ENCODE measurements at places on chromosomes 12 and 14.

- no peak for DNase-seq
Measured at GRCh38 chr12:78645956-78646355, 218.6 kb upstream of the SYT1 start.

DNA sequence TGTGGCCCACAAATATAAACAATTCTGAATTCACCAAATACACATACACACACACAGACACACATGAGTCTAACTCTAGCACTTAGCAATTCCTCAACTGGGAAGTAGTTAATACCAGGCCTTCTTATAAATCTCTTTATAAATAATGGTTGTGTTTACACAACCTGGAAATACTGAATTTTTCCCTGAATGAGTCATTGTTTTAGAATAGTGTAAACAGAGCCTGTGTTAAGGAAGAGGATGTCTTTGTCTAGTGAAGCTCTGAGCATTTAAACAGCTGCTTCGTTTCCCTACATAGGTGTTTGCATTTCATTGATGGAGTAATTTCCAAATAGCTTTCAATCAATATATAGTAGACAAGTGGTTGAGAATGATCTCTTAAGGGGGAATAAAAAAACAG lies 218.8 kb downstream of the BTG1 start:
- DNase-seq, result no peak

DNA sequence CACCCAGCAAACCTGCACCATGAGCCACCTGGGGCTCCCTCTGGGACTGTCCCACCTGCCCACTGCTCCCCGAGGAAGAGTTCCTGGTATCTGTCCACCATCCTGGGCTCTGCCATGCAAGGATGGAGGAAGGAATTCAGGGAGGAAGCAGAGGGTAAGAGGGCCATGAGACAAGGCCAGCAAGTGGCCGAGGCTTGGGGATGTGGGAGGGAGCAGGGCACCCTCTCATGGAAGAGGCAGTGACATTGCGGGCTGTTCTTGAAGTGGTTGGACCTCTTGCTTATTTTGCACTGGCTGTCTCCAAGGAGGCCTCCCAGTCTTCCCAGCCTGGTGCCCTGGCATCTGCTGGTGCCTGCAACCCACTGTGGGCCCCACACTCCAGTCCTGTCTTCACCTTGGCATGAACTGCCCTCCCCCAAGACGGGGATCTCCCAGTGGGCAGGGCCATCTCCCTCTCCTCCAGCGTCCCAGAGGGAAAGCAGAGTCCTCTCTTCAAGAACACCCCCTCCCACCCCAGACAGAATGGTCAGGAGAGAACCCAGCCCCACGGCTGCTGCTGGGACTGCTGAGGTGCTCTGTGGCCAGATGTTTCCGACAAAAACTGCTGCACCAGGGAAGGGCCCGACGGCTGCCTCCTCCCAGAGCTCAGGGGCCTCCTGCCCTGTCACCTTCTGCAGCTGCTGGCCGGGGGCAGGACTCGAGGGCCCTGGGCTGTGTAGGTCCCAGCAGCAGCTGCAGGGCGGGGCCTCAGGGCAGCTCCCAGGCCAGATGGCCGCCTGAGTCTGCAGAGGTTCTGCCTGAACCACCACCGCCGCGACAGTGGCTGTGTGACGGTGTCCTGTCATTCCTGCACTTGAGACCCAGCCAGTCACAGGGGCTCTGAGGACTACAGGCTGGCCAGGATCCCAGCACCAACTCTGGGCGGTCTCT lies 1.8 kb upstream of the AKT1 start:
- no peak for DNase-seq

GRCh38 chr12:119052001-119052400 lies 70.7 kb downstream of the SRRM4 start:
- DNase-seq, result no peak

GRCh38 chr12:56996793-56997545 lies 9.4 kb downstream of the ZBTB39 start:
- no peak for DNase-seq

GRCh38 chr12:65779091-65779642 lies 45.1 kb upstream of the HMGA2 start:
- no peak for DNase-seq

GRCh38 chr12:24854908-24855307 lies 94.0 kb downstream of the BCAT1 start:
- DNase-seq, result no peak

- DNase-seq, result no peak
Measured at GRCh38 chr12:124024263-124024678, 51.3 kb downstream of the ZNF664 start.

GRCh38 chr12:68180792-68181744 lies 21.5 kb upstream of the IFNG start:
- peak; percentile 33 for DNase-seq

GRCh38 chr12:70692681-70693288 lies 55.6 kb upstream of the PTPRB start:
- DNase-seq, result no peak

DNA sequence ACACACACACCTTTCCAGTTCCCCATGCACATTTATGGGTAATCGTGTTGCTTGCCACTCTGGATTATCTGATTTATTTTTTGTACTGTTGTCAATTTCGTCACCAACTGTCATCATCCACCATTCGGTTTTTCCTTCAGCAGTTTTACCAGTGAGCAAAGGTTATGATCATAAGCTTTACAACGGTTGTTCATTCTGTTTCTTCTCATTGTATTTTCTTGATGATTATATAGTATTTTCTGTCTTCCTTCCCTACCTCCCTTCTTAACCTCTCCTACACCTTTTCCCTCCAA lies 680 bp downstream of the NECAP1 start:
- no peak for DNase-seq

DNA sequence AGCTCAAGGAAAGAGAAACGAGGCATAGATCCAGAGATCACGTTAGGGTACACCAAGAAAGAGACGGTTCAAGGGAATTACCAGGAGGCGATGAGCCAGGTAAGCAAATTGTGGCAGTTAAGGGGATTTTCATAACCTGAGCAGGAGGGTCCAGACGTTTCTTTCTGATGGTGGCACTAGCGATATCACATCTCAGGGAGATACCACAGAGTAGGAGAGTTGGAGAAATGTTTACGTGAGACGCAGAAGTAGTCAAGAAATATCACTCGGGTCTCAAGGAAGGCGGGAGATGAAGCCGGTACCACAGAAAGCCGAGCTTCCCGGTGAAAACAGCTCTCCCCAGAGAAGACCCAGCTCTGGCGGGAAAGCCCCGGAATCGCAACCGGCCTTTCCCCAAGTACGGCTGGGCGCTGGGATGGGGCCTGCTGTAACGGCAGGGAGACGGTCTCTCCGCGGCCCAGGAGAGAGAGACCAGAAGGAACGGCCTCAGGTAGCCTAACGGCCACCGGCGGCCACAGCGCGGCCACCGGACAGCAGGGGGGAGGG lies 485 bp downstream of the SENP1 start:
- peak; percentile 47 for DNase-seq

DNA sequence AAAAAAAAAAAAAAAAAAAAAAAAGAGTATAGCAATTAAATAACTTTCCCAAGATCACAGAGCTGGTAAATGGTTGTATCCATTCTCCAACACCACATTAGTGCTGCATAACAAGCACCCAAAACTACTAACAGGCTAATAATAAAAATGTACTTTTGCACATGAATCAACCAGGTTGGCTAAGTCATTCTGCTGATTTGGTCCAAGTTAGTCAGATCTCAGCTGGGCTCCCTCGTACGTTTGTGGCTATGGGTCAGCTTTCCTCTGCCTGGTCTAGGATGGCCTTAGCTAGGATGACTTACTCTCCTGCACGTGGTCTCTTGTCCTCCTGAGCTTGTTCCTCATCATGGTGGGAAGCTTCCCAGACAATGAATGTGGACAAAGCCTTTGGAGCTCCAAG lies 7.9 kb upstream of the PLEKHG6 start:
- no peak for DNase-seq

DNA sequence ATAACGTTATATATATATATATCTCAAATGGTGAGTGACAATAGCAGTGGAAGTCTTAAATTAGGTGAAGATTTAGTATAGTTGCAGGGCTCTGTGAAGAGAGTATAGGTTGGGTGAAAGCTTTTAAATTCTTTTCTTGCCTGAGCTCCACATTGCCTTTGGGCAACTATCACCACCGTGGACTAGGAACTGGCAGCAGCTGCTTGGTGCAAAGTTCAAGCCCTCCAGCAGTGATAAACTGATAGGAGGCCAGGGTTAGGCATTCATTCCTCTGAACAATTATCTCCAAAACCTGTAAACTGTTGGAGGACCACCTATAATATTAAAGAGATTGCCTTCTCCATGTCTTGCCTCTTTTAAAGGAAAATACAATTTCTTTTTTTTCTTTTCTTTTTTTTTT lies 91.2 kb upstream of the ATXN7L3B start:
- DNase-seq, result no peak

- no peak for DNase-seq
Measured at GRCh38 chr14:52351233-52352060, 37.3 kb downstream of the PTGER2 start.

DNA sequence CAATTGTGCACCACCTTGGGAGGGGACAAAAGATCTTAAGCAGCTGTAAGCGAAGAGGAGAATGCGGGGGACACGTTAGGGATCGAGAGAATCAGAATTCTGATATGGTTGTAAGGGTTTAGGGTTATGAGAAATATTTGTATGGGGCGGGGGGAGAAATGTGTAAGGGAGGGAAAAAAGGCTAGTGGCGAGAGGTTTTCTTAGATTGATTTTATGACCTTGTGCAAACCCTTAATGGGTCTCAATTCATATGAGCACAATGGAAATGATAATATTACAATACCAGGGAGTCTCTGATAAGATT lies 396 bp downstream of the NDUFA9 start:
- DNase-seq, result no peak

- DNase-seq, result no peak
Measured at GRCh38 chr12:55607821-55608594, 28.7 kb upstream of the OR10P1 start.

DNA sequence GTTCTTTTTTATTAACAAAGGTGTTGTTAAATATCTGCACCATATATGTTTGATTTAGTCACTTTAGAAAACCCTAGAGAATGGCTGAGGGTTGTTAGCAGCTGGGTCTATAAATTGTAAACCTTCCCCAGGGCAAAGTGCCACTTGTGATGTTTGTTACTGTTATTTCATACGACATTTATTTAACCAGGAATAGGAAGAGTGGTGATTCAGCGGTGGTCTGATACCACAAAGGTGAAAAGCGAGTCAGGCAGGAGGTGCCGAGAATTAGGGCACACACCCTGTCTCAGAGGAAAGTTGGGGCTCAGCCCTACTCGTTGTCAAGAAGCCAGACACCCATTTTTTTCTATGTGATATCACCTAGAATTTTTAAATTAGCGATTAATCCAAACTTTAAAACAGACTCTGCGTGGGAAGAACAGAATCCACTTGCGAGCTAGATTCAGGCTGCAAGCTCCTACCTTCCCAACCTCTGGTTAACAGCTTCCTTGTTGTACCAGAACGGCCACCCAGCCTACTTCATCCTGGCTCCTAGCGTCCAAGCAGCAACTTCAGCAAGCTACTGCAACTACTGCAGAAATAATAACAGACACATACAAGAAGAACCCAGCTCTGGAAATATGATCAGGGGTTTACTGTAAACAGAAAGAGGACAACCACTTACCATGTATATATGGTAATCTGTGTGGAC lies 126.7 kb downstream of the TMEM132D start:
- no peak for DNase-seq

DNA sequence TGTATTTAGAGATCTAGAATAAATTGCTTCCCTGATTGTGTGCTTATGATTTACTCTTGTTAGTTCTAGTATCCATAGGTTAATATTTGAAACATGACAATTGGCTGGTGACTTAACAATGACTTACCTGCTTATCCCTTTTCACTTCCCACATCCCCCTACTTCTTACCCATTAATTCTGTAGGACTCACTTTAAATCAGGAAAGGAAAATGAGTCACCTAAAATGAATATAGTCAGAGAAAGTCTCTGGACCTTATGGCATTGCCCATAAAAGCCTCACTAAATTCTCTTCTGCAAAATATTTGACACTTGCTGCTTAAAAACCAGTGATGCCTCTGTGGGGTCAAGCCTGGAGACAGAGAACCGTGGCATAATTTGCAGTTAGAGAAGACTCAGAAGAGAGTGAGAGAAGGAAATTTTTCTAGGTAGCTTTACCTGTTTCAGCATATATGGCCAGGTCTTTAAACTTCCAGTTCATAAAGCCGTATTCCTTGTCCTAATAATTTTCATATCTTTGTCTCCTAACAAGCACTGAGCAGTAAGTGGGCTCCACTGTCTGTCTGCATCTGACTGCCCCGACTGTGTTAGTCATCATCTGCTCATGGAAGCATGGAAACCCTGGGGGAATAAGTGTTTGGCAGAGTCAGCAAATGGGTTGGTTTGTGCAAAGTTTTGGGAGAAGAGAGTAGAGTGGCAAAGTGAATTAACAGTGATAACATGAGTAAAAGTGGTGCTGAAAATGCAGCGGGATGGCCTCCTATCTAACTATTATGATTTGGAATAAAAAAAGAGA lies 294.4 kb downstream of the AKAP6 start:
- DNase-seq, result no peak

GRCh38 chr12:108833757-108834472 lies 23.5 kb downstream of the SSH1 start:
- DNase-seq, result no peak

- DNase-seq, result no peak
Measured at GRCh38 chr14:71467361-71467811, 464.8 kb upstream of the RGS6 start.

DNA sequence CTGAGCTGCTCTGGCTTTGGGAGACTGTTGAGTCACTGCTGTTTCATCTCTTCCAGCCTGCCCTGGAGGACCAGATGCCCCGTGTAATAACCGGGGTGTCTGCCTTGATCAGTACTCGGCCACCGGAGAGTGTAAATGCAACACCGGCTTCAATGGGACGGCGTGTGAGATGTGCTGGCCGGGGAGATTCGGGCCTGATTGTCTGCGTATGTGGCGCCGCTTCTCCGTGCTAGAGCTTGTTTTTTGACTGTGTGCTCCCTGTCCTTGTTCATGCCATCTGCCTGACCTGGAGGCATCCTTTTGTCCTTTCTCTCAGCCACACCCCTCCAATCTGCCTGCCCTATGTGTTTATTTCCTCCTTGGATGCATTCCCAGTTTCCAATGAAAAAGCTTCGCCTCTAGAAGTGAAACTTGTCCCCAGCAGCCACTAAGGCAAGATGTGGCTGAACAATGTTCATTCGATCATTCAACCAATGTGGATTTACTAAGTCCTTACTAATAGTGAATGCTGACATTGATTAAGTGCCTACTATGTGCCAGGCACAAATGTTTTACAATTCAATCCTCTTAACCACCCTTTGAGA lies 98.6 kb downstream of the NT5DC3 start:
- no peak for DNase-seq

GRCh38 chr14:73787486-73788316 lies 63.9 kb upstream of the PTGR2 start:
- DNase-seq, result peak; percentile 39

DNA sequence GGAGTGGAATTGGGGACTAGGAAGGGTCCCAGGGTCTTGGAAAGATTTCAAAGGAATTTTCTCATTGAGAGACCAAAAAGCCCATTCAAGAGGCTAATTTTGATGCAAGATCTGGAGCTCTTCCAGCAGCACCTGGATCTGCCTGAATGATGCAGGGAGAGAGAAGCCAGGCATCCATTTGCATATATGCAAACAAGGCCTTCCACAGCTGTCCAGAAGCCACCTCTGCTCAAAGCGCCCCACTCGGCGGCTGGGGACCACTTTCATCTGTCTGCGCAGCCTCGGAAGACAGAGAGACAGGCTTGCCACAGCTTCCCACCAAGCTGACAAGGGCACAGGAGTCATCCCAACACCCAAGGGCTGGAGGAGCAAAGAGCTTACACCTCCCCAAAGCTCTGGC lies 295.6 kb downstream of the DPF3 start:
- DNase-seq, result no peak
